ENCODE measurements at places on chromosomes 16 and 17. TPM values are rescaled to one million over a fixed set of nuclear protein-coding genes. Genes with fewer than 3 reads are reported as not detected.

SAMD14 gene
- 0.50 TPM for total RNA-seq

TP53TG3C gene
- total RNA-seq: not detected

CCL4 gene
- total RNA-seq: 4.6 TPM

DNA sequence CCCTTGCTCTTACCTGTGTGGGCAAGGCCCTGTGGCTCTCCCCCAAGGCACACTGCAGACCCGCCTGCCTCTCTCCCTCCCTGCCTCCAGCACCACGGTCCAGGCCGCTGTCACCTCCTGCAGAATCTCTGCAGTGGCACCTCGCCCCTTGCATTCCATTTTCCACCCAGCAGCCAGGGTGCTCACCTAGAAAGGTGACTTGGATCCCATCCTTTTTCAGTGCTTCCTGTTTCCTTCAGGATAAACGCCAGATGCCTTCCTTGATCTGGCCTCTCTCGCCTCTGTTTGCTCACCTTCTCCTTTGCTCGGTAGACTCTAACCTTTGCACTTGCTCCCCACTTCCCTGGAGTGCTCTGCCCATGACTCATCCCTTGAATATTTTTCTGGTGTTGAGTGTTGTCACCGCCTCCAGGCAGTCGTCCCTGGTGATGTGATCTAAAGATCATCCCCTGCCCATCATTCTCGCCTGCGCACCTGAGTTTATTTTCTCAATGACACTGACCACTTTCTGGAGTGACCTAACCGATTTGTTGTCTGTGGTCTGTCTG lies 79.2 kb upstream of the LGALS9 start:
- DNase-seq: no peak

DNA sequence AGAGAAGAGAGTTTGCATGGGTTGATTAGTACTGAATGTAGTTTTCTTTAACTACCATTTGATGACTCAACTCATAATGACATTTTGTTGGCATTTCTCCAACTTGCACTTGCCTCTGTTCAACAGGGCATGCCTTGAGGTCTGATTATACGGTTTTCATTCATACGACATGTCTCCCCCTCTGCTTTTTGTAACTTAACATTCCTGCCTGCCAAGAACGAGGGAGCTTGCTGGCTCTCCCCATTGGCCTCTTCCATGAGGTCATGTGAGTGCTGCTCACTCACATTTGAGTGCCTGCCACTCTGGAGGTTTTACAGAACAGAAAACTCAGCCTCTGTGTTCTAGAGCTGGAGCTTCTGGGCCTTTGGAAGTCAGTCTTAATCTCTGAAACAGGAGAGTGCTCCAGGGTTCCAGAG lies 19.7 kb downstream of the MAP2K6 start:
- DNase-seq: no peak

DNA sequence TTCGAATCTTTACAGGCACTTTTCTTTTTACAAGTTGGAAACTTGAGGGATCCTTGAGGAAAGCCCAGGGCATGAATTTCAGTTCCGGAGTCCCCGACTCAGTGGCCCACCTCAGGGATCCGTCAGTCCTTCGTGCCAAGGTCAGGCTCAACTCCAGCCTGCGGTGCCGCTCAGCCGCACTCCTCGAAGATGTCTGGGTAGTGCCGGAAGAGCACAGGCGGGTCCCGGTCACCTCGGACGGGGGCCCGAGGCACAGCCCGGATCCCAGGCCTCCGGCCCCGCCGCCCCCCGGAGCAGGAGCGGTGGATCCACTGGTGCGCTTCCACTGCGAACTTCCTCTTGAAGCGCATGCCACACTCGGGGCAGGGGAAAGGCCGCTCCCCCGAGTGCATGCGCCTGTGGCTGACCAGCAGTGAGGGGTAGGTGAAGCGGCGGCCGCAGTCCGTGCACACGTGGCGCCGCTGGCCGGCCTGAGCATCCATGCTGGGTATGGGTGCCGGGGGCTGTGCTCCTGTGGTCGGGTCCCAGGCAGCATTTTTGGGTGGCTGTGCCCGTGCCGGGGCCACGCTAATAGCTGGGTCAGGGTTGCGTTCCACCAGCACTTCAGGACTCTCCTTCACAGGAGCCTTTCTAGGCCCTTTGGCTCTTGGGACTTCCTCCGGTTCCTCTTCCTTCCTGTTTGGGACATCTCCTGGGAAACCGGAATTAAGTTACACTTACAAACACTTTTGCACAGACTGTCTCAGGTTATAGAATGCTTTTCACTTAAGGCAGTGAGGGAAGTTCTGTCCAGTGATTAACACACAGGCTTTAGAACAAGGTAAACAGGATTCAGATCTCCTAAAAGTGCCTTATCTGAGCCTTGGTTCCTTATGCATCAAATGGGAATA lies 1.5 kb downstream of the ZNF688 start:
- no peak for DNase-seq

GRCh38 chr16:4263504-4264436 lies 9.1 kb downstream of the TFAP4 start:
- peak; percentile 79 for DNase-seq

- DNase-seq: no peak
Measured at GRCh38 chr16:4159726-4160125, 43.5 kb upstream of the ADCY9 start.

GRCh38 chr17:79948406-79948944 lies 87.2 kb downstream of the TBC1D16 start:
- no peak for DNase-seq
